Left colon (tissue), 2 donors: ENCODE measurements at places on chromosomes 5 and 9.

DNA sequence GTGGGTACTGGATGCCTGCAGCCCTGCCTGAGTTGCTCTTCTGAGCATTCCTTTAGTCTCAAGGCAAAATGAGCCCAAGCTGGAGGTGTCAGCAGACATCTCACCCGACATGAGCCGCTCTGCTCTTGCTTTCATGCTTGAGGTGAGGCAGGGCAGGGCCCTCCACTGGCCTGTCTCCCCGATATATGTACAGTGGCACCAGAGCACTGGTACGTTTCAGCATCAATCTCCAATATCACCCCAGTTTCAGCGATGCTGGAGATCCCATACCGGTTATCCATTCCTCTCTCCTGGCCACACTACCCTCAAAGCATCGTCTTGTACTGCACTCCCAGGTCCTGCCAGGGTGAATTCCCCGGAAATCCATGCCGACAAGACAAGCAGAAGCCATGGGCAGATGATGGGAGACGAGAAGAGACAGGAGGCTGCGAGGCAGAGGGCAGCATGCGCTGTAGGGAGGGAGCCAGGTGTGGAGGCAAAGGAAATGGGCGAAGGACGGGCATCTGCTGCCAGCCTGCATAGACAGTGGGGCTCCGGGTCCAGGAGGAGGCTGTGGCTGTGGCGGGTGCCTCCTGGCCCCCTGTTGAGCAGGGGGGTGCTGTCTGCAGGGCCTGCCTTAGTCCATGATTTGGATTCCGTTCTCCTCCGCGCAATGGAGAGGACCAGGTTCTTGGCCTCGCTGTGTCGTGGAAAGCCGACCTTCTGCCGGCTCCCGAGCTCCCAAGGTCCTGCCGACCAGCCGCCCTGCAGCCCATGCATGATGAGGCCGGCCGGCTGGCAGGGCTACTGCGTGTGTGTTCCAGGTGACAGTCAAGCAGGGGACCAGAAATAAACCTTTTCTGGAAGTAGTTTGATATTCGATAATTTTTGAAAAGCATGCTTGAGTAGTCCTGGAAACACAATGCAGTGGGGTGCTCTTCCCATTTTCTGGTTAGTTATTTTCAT is 152.2 kb upstream of the IRX2 start:
- no peak for DNase-seq

DNA sequence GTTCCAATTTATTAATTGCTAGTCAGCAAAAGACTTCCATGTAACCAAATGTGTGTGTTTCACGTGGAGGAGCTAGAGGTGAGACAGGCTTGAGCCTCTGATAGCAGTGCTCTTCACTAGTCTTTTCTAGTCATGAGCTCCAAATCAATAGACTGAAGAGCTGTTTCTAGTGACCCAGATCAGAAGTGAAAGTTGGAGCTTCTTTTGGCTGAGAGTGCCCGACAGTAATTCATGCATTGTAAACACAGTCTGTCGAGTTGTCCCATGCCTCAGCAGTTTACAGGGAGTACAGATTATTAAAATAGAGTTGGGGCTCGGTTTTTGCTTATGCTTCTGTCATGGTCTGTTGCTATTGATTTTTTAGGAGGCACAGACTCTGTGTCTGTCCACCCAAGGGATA is 793.1 kb downstream of the DTWD2 start:
- no peak for DNase-seq

DNA sequence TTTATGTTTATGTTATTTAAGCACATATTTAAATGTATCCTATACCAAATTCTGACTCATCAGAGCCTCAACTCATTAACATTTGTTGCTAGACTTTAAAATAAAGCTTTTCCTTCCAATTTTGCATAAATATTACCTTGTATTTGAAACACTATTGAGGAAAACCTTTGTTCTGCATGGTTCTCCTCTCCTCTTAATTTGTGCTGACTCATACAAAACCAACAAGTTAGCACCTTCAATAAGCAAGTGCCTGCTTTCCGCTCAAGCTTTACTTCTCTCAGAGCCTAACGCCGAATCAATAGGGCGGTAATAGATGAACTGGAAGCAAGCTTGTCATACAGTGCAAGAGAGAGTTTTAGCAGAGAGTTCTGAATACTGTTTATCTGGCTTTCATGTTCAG is 7.9 kb downstream of the AMACR start:
- DNase-seq: no peak

GRCh38 chr9:111910428-111910827 is 13.8 kb downstream of the UGCG start:
- DNase-seq: no peak

DNA sequence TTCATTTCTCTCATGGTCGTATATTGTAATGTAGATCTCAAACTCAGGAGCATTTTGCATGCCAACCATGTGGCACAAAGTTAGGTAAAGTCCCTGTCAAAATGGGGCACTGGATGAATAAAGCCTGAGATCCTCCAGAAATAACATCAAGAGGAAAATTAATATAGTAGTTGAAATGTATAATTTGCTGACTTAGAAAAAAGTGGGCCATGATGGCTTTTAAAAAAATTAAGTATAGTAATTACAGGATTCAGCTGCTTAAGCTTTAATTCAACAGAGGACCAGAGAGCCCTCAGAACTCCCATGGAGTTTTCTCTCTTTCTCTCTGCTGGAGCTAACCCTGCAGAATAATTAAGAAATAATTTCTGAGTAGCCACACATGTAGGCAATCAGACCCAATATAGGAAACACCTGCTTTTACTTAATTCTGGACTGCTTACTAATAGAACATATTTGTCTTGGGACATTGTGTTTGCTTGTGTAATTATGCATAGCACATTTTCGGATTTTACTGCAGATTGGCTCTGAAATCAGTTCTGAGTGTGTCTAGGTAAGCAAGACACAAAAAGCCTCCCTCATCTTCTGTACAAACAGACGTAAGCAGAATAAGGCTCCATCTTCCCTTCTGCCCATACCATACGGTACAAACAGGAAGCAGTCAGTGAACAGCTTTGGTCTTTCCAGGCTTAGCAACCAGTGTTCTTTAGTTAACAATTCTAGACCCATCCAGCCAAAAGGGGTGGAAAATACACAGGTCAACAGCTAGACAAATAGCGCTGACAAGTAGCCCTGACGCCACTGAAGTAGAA is 26.5 kb upstream of the PCSK1 start:
- no peak for DNase-seq

GRCh38 chr5:73267766-73268435 is 94.9 kb downstream of the TMEM174 start:
- no peak for DNase-seq

DNA sequence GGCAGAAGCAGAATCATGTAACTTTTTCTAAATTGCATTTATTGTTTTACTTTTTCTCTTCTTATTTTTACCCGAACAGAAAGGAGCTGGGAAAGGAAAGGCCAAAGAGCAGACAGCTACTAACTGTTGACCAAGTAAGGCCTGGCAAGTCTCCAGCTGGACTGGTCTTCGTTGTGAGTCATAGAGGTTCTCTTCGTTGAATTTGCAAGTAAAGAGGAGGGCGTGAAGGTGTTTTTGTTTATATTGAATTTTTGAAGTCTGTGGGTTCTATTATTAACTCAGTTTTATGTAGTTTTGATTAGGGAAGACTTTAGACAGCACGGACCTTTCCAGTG is 416.5 kb upstream of the CCNH start:
- no peak for DNase-seq

DNA sequence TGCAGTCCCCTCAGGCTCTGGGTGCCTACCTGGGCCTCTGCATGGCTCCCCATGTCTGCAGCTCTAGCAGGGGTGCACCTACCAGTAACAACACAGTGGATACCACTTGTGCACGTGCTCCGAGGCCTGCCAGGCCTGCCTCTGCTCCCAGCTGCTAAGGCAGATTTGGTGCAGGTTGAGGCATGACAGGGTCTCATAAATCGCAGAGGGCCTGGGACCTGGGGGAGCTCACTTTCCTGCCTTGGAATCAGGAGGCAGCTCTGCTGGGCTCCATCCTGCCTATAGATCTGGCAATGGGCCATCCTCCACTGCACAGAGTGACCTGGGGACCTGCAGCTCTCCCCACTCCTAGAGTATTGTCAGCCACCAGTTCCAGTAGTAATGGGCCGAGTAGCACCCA is 121.9 kb upstream of the CXCL14 start:
- no peak for DNase-seq

DNA sequence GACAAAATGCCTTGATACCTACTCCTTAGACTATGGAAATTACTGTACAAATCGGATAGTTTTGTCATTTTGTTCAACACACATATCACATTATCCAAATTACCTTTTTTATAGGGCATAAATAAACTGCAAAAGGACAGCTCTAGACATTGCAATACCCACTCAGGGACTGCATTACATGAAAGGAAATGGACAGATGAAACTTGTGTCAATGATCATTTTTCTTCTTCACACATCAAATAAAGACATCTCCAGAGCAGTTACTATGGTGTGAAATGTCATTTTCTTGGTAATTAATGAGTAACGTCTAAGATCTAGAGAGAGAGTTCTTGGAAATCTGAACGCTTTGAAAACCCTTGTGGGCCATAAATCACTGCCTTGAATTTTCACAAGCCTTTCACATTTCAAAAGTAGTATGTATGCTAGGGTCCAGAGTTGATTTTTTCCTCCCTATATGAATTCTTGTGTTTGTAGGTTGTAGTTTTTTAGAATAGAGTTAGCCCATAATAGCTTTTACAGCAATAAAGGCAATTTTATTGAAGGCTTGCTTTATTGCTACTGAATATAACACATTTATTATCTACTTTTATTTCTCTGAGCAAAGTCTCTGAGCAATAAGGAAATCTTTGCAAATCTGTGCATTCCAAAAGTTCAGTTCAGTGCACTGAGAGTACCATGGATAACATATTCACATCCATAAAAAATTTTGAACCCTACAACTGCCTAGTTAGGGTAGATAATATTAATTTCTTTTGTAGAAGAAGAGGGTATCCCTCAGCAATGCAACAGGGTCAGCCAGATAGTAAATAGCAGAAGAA is 358.0 kb upstream of the PCSK5 start:
- DNase-seq: no peak

GRCh38 chr5:149422366-149423048 is 43.4 kb upstream of the IL17B start:
- DNase-seq: peak; percentile 41

DNA sequence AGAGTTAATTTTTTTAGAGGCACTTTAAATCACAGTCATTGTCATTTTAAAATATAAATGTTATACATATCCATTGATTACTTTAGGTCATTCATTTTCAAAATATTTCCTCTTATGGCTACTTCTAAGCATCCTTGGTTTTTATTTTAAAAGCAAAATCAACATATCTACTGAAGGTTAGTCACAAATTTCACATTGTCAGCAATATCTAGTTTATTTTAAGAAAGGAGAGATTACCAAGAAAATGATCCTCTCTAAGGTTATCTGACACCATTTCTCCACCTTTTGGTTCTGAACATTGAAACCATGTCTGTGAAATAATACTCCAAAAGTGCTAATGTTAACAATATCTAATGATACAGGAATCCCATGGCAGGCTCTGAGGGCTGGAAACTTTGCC is 24.5 kb downstream of the SEMA6A start:
- DNase-seq: no peak

DNA sequence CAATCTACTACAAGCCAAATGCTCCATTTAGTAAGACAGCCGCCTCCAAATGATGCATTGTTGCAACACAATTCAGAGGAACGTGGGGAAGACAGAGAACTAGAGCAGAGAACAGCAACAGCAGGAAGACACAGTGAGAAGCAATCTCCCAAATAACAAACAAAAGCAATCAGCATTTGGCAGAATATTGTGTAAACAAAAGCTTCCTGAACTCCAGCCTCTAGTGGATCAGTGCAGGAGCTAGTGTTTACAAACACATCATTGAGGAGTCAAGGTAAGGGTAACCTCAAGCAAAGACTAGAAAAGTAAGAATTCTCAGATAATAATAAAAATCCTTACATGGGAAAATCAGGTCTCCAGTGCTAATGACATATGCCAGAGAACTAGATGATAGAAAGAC is 20.6 kb downstream of the FST start:
- no peak for DNase-seq
